ENCODE measurements at places on chromosomes 1 and 21.
A peak's percentile ranks its signal among the peaks of the same experiment; 100 is the strongest.

GRCh38 chr21:19343711-19344110 lies 940.1 kb upstream of the TMPRSS15 start:
- no peaks in the 10 kb centered on the region for H3K36me3 ChIP-seq
- H3K4me1 ChIP-seq, result no peaks in the 10 kb centered on the region
- H3K27me3 ChIP-seq, result no peaks in the 10 kb centered on the region
- no peak overlapping the region for H3K27ac ChIP-seq
- DNase-seq, result no peak

DNA sequence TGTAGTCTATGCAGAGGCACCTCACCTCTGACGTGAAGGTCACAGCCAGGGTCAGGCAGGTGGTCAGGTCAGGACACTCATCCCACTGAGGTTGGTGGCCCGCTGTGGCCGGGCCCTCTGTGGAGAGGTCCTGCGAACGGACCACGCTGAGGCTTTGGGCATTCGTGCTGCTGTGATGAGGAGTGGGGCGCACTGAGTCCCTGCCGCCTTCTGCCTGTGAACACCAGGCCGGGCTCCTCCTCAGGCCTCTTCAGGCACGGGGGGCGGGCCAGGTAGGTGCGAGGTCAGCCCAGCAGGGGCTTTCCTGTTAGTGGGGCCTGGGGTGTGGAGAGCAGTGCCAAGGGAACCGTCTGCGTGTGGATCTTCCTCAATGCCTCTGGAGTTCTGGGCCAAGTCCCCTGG lies 39.0 kb downstream of the COQ8A start:
- H3K27ac ChIP-seq, result no peak overlapping the region
- H3K4me3 ChIP-seq, result no peak overlapping the region
- no peaks in the 10 kb centered on the region for H3K27me3 ChIP-seq
- no peaks in the 10 kb centered on the region for H3K4me1 ChIP-seq

DNA sequence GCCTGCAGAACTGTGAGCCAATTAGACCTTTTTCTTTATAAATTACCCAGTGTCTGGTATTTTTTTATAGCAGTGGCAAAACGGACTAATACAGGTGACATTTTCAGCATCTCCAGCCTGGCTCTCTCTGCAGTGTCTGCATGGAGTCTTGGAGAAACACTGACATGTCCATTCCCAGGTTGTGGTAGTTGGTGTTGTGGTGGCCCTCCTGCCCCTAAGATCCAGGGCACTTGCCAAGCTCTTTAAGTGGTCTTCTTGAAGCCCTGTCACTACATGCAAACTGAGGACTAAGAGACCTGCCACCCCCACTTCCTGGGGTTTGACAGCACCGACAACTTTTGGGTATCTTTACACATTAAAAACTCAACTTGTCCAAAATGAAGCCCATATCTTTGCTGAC lies 419.4 kb downstream of the NPHP4 start:
- no peaks in the 10 kb centered on the region for H3K36me3 ChIP-seq
- H3K4me1 ChIP-seq, result peaks cover 9% of the 10 kb centered on the region
- no peak overlapping the region for H3K27ac ChIP-seq
- H3K4me3 ChIP-seq, result no peak overlapping the region

DNA sequence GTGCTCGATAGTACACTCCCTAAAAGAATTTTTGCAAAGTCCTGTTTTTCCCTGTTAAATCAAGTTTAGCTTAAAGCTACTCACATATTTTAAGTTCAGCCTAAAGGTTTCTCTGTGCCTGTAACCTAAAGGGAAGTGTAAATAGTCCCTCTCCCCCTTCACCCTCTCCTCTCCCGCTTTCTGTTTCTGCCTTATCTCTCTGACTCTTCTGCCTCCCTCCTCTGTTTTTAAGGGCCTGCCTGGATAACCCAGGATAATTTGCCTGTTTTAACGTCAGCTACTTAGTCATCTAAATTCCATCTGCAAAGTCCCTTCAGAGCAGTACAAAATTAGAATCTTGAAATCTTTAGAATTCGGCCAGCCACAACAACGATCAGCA lies 92.6 kb downstream of the NID1 start:
- no peaks in the 10 kb centered on the region for H3K36me3 ChIP-seq
- peak overlapping the region; percentile 93 for H3K27ac ChIP-seq
- peaks cover 18% of the 10 kb centered on the region for H3K4me1 ChIP-seq
- peak overlapping the region; percentile 68 for H3K4me3 ChIP-seq
- no peak for DNase-seq

DNA sequence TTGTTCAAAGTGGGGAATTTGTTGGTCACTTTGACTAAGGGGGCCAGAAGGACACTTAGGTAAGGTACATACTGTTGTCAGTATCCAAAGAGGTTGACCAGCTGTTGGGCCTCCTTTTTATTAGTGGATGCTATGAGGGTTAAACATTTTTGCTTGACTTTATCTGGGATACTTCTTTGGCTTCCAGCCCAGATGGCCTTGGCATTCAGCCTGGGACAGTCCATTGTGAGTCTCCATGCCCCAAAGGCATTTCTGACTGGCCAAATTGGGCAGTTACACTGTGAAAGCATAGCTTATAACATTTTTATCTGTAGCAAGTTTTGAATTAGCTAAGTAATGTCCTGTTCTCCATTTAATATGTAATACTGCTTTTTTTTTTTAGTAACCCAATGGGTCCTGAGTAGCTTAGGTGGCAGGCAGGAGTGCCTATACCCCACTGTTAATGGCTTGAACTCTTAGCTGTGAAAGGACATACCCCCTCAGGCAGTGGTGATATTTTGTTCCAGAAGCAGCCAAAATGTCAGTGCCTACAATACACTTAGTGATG lies 35.4 kb upstream of the CD1D start:
- H3K27me3 ChIP-seq, result no peaks in the 10 kb centered on the region
- peaks cover 10% of the 10 kb centered on the region for H3K4me1 ChIP-seq
- H3K36me3 ChIP-seq, result no peaks in the 10 kb centered on the region
- no peak overlapping the region for H3K27ac ChIP-seq
- DNase-seq, result no peak
- H3K4me3 ChIP-seq, result no peak overlapping the region

DNA sequence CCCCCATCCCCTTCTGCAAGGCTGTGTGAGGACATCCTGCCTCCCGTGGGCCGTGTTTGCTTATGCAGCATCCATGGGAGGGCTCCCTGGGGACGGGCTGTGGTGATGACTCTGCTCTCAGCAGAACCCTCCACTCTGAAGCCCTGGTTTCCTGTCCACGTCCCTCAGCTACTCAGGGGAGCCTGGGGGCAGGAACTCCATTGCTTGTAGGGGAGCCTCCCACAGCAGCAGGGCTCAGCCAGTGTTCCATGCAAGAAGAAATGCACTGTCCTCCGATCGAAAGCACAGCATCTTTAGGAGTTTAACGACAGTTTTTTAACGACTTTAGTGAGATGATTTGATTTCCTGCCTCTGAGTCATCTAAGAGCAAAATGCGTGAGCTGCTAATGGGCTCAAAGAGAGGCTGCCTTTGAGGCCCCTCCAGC lies 8.3 kb upstream of the KCNAB2 start:
- H3K36me3 ChIP-seq, result peaks cover 41% of the 10 kb centered on the region
- peak overlapping the region; percentile 85 for H3K27ac ChIP-seq
- no peaks in the 10 kb centered on the region for H3K27me3 ChIP-seq
- peak overlapping the region; percentile 7 for H3K4me3 ChIP-seq
- peaks cover 69% of the 10 kb centered on the region for H3K4me1 ChIP-seq

GRCh38 chr1:221159608-221160007 lies 280.4 kb downstream of the HLX start:
- DNase-seq, result no peak
- no peaks in the 10 kb centered on the region for H3K36me3 ChIP-seq
- no peak overlapping the region for H3K4me3 ChIP-seq
- no peaks in the 10 kb centered on the region for H3K27me3 ChIP-seq
- H3K27ac ChIP-seq, result no peak overlapping the region
